ENCODE measurements at places on chromosomes 1 and 21. TPM values are rescaled to one million over a fixed set of nuclear protein-coding genes. Genes with fewer than 3 reads are reported as not detected.

S100A3 gene
- total RNA-seq = not detected

TMEM82 gene
- total RNA-seq = not detected

TDRD5 gene
- total RNA-seq = under 0.01 TPM

PRAMEF18 gene
- total RNA-seq = not detected

CASZ1 gene
- total RNA-seq = 6.2 TPM

KCNJ6 gene
- total RNA-seq = under 0.01 TPM

CRP gene
- not detected for total RNA-seq

All from hematopoietic multipotent progenitor cell (in vitro differentiated cells).